T-helper 1 cell (primary cell): ENCODE measurements at places on chromosomes 3 and 15.

- no peak for DNase-seq
Measured at GRCh38 chr3:37255990-37256308, 81.6 kb upstream of the LRRFIP2 start.

- DNase-seq = no peak
Measured at GRCh38 chr3:53823026-53823955, 22.9 kb downstream of the CHDH start.

DNA sequence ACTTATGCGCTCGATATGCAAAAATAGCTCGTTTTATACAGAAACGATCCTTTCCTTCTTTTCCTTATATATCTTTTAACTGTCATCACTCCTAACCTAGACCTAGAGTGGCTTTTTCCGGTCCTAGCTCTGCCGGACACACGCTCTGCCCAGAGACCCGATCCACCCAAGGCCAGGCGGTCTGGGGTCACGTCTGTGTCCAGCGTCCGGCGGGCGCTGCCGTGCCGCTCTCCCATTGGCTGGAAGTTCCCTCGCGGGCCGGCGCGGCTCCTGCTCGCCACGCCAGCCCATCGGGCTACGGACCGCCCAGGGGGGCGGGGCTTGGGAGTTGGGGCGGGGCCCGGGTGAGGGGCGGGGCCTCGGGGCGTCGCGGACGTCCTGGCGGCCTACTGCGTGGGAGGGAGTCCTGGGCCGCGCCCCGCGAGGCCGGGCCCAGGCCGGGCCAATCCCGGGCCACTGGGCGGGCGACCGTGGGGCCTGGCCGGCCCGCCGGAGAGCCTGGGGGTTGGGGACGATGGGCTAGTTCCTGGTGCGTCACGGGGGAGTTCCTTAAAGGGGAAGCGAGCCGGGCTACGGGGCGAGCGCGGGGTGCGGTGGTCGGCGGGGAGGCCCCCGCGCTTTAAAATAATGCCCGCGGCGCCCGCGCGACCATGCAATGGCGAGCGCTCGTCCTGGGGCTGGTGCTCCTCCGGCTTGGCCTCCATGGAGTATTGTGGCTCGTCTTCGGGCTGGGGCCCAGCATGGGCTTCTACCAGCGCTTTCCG is at the start of gene EDEM1:
TSS of gene EDEM1 (plus strand) at position 552 of the 764 bp plus-strand sequence. CDS start at position 651, 99 bp downstream.
- peak; percentile 95 for DNase-seq

- no peak for DNase-seq
Measured at GRCh38 chr3:34323517-34323916, 525.1 kb downstream of the PDCD6IP start.

DNA sequence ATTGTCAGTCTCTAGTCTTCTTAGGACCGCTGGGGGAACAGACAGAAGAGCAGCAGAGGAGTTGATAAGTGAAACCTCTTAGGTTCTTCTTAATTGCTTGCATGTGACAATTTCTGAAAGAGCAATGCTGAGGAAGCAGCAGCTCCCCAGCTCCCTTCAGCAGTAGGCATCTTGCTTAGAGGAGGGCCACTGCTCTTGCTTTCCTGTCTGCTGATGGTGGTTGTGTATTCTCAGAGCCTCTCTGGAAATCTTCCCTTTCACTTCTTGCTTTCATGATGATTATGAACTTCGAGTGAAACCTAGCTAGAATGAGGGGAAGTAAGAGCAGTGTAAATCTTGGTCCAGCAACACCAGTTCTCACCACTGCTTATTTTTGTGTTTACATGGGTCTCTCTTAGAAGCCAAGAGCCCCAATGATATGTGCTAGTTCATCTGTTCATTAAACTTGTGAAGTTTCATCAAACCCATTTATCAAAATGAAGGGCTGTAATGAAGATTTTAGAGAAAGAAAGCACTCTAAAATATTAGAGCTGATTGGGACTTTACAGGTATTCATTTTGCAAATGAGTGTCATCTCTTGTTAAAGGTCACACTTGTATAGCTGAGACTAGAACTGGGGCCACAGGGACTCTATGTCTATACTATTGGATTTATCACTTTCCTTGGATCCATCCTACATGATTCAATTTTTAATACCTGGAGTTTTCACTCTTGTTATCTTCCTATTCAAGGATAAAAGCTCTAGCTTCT is 246.7 kb downstream of the LPP start:
- DNase-seq = no peak
